Stimulated activated CD4-positive, alpha-beta T cell treated with anti-CD3 and anti-CD28 coated beads, Interleukin-4, amount 100 ng/mL, for 1 hour (primary cell): ENCODE measurements at places on chromosomes 2 and 18.
A peak's percentile ranks its signal among the peaks of the same experiment; 100 is the strongest.

- no peak for DNase-seq
Observed at GRCh38 chr2:109736177-109736827, 57.8 kb upstream of the RGPD5 start.

GRCh38 chr18:34322365-34323289 lies 97.9 kb upstream of the NOL4 start:
- no peak for DNase-seq

GRCh38 chr18:74450626-74451025 lies 6.5 kb downstream of the DIPK1C start:
- no peak for DNase-seq

DNA sequence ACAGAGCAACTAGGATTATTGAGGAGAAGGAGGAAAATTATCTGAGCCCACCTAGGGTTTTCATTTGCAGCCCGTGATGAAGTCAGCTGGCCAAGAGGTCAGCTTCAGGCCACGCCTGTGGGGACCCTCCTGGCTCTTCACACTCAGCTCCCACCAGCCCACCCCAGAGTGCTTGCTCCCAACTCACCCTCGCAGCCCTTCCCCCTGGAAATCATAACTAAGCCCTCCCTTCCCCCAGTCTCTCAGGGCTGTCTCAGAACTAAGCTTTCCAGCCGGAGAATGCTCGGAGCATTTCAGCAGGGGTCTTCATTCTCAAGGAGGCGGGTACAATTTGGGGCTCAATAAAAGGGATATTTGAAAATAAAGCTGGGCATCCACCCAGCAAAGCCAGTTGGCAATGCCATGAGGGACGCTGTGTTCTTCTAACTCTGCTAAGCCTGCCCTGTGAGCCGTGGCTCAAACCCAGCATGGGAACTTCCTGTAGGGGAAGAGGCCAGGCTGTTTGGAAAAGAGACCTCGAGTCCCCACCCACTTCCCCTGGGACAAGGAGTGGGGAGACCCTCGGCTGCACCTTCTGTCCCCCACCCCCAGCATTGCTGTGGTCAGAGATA lies 194.9 kb downstream of the CTIF start:
- DNase-seq, result no peak

DNA sequence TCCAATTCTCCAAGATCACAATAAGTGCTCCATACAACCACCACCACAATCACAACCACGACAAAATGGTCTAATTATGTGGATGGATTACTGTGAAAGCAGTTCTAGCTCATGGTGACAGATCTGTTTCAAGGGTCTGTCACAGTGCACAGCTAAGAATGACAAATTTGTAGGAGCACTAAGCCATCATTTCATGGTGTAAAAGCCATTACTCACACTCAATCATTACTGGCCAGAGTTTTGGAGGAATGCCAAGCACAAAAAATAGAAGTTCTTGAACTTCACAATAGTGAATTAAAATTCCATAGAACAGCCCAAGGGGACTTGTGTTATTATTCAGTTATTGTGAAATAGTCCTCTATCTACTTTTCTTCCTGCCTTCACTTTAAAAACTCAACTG lies 2.3 kb downstream of the CPS1 start:
- no peak for DNase-seq

DNA sequence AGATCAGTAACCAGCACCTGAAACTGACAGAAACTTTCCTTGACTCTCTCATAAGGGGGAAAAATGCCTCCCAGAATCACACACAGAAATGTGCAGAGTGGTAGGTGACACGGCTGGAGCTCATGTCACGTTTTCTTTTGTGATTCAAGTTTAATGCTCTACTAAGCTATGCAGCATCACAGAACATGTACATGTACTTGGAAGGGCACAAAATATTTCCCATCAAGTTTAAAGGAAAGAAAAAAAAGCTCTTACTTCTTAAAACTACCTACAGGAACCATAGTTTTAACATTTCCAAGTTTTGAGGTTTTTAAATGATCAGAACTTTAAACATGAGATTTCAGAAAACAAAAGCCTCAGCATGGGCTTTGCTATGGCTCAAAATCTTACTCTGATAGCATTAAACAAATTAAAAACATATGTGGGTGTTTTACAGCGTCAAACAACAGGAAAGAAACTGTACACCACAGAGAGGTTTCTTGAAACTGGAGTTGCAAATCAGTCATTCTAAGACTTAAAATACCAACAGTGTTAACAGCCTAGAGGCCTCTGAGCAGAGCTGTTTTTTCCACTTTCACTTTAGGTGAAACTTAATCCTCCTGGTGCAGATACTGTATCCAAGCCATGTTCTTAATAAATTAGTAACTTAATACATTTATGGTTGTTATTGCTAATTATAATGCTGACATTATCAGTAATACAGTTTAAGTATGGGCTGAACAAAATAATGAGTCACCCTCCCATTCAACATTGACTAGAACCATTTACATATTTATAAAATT lies 30.1 kb downstream of the MBP start:
- DNase-seq, result no peak

DNA sequence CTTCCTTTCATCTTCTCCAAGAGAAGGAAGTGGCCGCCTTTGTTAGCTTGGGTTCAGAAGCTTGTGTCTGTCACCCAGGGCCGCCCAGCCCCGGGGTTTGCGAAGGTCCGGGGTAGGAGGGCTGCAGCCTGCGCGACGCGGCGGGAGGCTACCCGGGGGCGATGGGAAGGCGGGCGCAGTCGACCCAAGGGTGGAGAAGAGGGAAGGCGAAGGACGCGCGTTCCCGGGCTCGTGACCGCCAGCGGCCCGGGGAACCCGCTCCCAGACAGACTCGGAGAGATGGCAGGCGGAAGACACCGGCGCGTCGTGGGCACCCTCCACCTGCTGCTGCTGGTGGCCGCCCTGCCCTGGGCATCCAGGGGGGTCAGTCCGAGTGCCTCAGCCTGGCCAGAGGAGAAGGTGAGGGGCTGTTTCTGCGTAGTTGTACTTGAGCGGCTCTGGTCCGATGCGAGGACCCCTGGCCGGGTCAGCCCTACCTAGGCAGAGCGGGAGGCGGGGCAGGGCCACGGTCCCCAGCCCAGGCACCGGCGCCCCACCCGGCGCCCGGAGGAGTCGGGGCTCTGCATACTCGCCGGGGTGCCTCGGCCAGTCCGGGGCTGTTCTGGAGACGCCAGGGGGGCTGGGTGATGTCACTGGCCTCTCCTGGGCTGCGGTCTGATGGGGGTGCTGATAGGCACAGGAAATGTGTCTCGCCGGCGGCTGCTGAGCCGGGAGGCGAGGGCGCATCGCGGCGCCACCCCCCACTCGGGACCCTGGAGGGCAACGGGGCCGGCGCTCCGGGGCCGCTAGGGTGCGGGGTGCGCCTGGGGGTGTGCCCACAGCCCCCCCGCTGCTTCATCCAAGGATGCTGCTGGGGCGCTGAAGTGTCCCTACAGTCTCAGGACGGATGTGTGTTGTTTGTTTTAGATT lies at the start of gene QPCT:
Gene QPCT, plus strand, starts transcription at position 178 of the 909 bp plus-strand sequence. Its CDS starts 102 bp downstream, at position 280.
- DNase-seq, result peak; percentile 41

DNA sequence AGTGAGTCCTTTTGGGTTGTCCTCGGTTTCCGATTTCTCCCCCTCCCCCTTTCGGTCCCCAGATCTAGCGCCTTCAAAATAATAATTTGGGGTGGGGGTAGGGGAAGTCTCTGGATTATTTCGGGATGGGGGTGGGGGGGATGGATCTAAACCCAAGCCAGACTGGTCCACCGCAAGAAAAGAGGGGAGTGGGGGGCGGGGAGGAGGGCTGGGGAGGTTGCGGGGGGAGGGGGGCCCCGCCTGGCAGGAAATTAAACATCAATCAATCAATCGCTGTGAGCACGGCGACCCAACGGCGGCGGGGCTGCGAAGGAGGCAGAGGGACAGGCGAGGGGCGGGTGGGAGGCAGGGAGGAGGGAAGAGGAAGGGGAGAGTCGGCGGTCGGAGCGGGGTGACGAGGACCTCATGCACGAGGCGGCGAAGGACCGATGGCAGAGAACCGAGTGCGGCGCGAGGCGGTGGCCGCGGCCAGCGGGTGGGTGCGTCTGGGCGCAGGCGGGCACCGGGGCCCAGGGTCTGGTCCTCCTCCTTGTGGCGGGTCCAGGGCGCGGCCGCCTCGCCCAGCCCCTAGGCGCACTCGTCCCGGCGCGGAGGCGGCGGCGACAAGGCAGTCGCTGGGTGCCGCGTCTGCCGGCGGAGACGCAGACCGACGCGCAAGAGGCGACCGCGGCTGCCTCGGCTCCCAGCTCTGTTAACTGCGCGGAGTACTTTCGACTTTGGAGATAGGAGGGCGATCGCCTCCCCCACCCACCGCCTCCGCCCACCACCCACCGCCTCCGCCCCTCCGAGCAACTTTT lies 468 bp upstream of the SATB2 start:
- peak; percentile 37 for DNase-seq

DNA sequence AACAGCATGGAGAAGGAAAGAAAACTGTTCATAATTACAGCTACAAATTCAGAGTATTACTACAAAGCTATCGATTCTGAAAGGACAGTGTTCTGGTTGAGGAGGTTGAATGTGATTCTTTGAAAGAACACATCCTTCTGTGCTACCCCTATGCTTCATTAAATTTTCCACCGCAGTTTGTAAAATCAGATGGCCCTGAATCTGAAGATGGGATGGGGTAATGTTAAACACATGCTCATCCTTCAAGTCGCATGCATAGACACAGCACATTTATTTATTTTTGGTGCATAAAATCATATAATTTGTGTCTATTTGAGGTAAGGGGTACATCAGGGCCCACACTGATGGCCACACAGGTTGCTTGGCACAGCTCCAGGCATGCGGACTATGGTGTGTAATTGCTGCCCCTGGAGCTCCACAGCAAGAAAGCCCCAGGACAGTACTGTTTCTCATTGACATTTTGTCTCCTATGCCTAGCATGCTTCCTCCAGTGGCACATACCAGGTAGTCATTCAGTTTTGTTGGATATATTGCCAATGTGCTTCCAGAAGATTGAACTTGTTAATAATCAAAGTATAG lies 238.8 kb upstream of the TANK start:
- no peak for DNase-seq

GRCh38 chr2:200635251-200635650 lies 49.4 kb downstream of the AOX1 start:
- DNase-seq, result no peak

DNA sequence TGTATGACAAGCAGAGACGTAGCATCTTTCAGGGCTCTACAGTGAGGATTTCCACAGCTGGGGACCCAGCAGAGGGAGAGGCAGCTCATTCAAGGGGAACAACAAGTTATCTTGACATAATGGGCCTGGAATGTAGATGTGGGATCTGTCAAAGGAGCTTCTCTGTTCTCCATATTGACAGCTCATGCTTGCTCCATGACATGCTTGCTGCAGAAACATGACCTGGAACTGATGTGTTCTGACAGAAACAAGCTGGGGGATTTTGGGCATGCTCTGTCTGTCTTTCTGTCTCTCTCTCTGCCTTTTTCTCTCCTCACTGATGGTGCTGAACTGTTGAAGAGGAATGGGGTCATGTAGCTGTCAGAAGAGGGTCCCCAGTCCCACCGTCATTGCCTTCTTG lies 79.6 kb downstream of the MMADHC start:
- no peak for DNase-seq

GRCh38 chr18:66795051-66795450 lies 191.2 kb upstream of the CDH19 start:
- DNase-seq, result no peak

DNA sequence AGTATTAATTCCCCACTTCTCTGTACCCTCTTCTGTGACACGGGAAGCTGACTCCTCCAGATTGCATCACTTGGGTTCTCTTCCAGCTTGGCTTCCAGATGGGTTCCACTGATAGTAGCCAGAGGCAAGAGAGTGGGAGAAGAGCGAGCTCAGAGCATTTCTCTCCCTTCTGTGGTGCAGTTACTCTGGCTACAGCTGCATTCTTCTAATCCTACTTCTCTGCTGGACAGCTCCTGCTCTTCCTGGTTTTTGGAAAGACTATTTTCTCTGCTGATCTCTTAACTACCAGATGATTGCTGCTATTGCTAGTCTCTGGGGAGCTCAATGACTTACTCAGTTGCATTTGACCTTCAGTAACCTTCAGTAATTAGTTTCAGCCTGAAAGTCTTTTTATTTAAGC lies 187.5 kb upstream of the MAP2 start:
- no peak for DNase-seq

DNA sequence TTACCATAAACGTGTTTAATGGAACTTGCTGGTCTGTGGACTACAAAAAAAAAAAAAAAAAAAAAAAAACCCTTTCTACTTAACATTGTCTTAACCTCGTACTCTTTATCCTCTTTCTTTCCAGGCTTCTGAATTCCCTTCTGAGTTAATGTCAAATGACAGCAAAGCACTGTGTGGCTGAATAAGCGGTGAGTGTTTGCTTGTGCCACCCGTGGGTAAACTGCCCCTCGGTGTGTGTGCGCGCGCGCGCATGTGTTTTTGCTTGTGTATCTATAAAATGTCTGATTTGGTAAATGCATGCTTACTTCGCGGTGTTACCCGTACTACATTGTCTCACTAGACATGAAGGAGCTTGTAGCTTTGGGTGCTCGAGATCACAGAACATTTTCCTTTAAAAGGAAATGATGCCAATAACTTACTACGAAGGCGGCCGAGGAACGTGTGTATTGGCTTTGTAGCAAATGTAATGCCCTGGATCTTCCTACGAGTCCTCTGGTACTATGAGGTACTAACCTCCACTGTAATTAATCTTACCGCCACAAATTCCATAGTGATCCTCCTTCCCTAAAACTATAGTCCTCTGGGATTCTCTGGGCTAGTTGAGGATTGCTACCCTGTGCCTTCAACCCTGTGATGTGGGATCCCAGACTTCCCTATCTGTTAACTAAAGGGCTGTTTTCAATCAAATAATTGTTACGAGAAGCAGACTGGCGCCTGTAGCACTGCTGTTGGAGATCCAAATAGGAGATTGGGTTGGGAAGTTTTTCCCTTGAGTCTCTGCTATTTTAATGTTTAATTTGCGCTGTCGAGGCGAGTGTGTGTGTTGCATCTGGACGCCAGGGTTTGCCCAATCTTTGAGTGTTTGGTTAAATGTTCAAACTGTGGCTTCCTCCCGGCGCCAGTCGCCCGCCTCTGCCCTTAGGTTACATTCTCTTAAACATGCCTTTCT lies 1.1 kb downstream of the ID2 start:
- DNase-seq, result peak; percentile 53

- no peak for DNase-seq
Observed at GRCh38 chr2:174510583-174511189, 23.9 kb upstream of the GPR155 start.

GRCh38 chr2:13240789-13241487 lies 524.2 kb downstream of the TRIB2 start:
- DNase-seq, result no peak

DNA sequence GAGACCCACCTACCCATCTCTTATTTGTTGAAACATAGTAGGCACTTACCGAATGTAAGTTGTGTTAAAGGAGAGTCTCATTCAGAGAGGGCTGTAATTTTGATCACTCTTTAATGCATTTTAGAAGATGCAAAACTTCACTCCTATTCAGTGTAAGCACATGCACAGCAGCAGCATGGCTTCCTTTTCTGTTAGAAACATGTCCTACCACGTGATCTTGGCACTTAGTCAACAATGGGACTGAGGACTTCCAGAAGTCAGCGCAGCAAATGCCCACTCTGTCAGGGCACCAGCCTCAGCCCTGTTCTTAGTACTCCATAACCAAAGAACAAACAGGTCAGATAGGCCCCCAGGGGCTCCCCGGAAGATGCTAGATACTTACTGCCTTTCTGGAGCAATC lies 456.5 kb downstream of the METTL4 start:
- no peak for DNase-seq

- DNase-seq, result peak; percentile 43
Observed at GRCh38 chr2:113167115-113167932, 6.4 kb upstream of the PSD4 start.
